Chondrocyte (in vitro differentiated cells): ENCODE measurements at places on chromosomes 4 and X. TPM values are rescaled to one million over a fixed set of nuclear protein-coding genes. Genes with fewer than 3 reads are reported as not detected.

GRCh38 chrX:10754445-10754844 lies 134.1 kb upstream of the MID1 start:
- H3K27me3 ChIP-seq, result no peaks in the 10 kb centered on the region
- H3K27ac ChIP-seq, result no peak overlapping the region
- no peak for DNase-seq

DNA sequence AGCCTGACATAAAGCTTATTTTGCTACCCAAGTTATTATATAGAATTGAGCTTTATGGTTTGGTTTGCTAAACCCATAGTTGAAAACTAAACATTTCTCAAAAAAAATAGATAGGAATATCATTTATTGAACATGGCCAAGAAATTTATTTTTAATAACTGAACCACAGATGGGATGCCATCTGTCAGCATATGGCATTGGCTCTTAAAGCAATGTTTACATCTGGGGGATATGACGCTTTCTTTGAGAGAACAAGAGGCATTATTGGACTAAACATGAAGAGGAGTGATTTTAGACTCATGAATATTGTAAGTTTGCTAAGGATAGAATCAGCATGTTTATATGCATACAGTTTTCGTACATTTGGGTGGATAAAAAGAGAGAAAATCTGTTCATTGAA lies 132.6 kb upstream of the SLIT2 start:
- no peak for DNase-seq
- H3K27me3 ChIP-seq, result peaks cover 13% of the 10 kb centered on the region
- H3K4me1 ChIP-seq, result no peaks in the 10 kb centered on the region
- no peak overlapping the region for H3K27ac ChIP-seq
- H3K4me3 ChIP-seq, result no peak overlapping the region

GRCh38 chr4:169774466-169775445 lies 17.0 kb upstream of the HPF1 start:
- no peak overlapping the region for H3K27ac ChIP-seq
- peaks cover 14% of the 10 kb centered on the region for H3K4me1 ChIP-seq
- no peak for DNase-seq
- peaks cover 1% of the 10 kb centered on the region for H3K36me3 ChIP-seq
- H3K27me3 ChIP-seq, result peaks cover 1% of the 10 kb centered on the region

- peaks cover 12% of the 10 kb centered on the region for H3K36me3 ChIP-seq
- H3K4me1 ChIP-seq, result peaks cover 74% of the 10 kb centered on the region
- H3K4me3 ChIP-seq, result no peak overlapping the region
- peak overlapping the region; percentile 50 for H3K27ac ChIP-seq
These were observed 41.9 kb downstream of the FHL1 start for GRCh38 chrX:136189222-136189621.

- no peaks in the 10 kb centered on the region for H3K36me3 ChIP-seq
- H3K27ac ChIP-seq, result no peak overlapping the region
- H3K4me1 ChIP-seq, result peaks cover 9% of the 10 kb centered on the region
- DNase-seq, result no peak
- no peak overlapping the region for H3K4me3 ChIP-seq
These were observed 269.3 kb downstream of the STIM2 start for GRCh38 chr4:27129871-27130366.

DNA sequence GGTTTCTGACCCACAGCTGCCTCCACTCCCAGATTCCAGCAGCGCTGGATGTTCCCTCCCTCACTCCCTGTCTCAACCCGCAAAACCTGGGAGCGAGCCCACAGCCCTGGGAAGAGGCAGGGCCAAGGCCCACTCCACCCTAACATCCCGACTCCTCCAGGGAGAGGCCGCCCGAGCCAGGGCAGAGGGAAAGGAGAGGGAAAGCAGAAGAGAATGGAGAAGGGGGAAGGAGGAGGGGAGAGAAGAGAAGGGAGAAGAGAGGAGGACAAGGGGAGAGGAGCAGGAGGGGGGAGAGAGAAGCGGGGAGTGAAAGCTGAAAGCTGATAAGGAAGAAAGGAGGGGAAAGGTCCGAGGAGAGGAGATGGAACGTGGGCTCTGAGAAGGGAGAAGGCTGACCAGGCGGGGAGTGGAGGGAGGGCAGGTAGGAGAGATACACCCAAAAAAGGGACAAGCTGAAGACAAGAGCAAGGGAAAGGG lies 120.2 kb upstream of the PJA1 start:
- H3K27me3 ChIP-seq, result peaks cover 2% of the 10 kb centered on the region
- DNase-seq, result no peak
- H3K27ac ChIP-seq, result no peak overlapping the region
- H3K4me1 ChIP-seq, result no peaks in the 10 kb centered on the region
- H3K36me3 ChIP-seq, result no peaks in the 10 kb centered on the region

DNA sequence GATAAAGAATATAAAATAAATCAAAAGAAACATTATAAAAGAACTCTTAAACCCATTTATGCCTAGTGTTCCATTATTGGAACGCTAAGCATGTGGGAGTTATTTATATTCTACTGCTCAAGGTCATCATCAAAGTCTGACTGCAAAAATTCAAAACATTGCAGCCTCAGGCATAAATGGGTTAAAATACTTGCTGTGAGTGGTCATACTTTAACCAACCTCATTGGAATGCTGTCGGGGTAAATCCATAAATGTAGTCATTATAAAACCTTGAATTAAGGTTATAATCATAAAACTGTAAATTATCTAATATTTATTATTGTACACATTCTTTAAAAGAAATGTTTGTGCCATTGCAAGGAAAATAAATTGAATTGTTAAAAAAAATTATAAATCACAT lies 55.0 kb downstream of the RPS6KA6 start:
- H3K4me1 ChIP-seq, result no peaks in the 10 kb centered on the region
- H3K27me3 ChIP-seq, result no peaks in the 10 kb centered on the region
- DNase-seq, result no peak
- no peak overlapping the region for H3K27ac ChIP-seq
- no peaks in the 10 kb centered on the region for H3K36me3 ChIP-seq

GNRHR gene
- total RNA-seq, result not detected in 3 replicates
